ENCODE measurements at places on chromosomes 7 and 10.

GRCh38 chr7:47783456-47784223 is 164.6 kb downstream of the PKD1L1 start:
- peak; percentile 43 for DNase-seq

GRCh38 chr10:17961551-17962422 is 10.1 kb downstream of the SLC39A12 start:
- DNase-seq: no peak

DNA sequence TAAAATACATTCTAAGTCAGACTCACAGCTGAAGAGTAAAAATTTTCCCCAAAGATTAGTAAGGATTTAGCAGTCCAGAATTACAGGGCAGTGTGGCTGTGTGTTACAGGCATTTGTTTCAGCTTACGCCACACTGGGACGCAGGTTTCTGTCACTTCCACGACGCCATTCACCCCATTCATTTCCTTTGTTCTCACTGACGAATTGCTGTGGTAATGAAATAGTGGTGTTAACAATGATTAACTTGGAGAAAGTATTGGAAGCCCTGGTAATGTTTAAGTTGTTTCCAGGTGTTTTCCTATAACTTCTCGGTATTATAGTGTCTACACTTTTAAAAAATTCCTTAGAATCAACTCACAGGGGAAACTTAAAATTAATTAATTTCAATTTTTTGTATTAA is 370.9 kb downstream of the SH2D4B start:
- DNase-seq: no peak

DNA sequence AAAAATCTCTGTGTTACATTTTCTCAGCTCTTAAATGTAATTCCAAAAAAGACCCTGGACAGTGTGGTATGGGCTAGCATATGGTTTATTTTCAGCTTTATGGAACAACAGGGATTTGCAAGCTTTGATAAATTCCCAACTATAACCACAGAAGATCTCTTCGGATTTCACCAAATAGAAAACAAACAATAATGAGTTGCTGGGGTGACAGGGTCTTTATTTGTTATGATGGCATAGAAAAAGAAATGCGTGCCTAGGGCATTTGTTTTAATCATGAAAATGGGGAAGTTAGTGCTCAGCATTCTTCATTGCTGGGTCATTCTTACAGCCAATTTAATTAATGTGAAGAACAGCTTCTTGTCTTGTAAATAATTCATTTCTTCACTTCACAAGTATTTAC is 139.0 kb downstream of the LRRN3 start:
- no peak for DNase-seq

DNA sequence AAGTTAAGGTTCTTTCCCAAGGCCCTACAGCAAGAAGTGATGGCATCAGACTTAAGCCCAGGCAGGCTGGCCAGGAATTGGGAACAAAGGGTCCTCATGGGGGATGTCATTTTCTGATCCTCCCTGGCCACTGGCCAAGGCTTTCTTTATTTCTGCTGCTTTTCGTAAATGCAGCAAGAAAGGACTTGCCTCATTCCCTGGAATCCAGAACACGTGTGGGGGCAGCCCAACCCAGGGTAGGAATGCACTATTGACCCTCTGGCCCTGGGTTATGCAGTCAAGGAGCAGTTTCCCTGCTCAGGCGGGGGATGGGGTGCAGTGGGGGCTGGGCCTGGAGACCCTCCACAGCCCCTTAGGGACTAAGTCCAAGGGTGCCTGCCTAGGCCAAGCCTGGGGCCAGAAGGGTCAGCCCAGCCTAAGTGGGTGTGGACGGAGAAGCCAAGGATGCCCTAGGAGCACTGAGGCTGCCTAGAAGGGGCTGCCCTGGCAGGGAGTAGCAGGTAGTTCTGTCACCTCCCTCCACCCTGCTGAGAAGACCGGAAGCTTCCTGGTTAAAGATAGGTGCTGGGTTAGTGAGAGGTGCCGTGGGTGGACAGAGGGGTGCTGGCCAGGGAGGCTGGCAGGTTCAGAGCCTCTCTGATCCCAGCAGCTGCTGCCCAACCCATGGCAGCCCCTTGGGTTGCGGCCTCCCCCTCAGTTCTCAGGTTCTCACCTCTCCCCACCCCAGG is 179.2 kb downstream of the SH3PXD2A start:
- DNase-seq: no peak

- DNase-seq: no peak
These were observed 31.3 kb downstream of the RAPGEF5 start for GRCh38 chr7:22325671-22326070.

DNA sequence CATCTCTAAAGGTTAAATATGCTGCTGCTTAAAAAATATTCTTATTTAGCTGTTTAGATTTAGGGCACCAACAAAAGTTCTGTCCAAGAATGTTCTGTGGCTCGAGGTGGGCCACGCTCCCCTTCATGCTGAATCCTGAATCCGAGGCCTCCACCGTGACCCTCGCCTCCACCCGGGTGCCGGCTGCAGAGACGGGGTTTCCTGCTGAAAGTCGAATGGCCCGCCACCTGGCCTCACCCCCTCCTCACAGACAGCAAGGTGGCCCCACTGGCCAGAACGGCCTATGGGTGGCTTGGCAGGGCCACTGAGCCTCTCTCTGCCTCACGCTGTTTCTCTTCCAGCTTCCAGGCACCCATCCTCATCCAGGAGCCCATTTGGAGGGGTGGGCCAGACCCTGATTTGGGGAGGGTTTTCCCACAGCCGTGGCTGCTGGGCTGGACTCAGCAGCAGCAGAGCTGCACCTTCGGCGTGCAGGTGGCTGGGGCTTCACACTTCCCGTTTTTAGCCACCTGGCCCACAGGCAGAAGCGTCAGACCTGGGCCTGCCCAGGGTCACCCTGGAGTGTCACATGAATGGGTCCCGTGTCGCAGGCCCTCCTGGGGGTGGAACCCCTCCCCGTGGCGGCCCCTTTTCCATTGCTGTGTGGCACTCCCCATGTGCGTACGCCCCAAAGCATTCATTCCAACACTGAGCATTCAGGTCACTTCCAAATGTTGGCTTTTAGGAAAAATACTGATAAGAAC is 26.3 kb upstream of the ADGRA1 start:
- no peak for DNase-seq

- DNase-seq: no peak
These were observed 19.2 kb upstream of the PARD3 start for GRCh38 chr10:34834274-34834673.

- no peak for DNase-seq
These were observed 522.9 kb downstream of the PARD3 start for GRCh38 chr10:34292194-34292565.

DNA sequence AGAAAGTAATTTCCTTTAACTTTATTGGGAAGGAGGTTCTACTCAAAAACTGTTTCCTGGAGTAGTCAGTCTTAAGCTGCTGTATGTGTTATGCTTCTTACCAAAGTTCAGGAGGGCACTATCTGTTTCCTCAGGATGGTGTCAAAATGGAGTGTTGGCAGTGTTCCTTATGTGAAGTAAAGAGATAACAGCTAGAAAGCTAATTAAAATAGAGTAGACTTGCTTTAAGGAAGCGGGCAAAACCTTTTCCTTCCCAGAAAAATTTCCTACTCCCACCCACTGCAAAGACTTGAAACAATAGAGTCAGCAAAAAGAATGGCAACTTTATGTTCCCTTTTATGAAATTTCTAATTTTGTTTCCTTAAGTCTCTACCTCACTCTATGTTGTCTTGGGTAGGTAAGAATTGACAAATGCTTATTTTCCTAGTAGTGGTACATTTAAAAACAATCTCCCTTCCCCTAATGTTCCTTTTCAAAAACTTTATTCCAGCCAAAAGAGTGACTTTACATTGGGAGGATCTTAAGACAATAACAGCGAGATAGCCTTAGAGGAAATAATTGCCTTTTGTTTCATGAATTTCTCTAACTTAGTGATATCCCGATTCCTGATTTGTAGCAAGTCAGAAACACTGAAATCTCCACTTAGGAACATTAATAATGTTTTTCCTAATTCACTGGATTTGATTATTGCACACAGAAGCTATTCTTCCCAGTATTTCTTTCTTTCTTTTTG is 26.5 kb upstream of the ENTPD1 start:
- DNase-seq: no peak

All from Right ventricle myocardium superior (tissue), 1 donor.